HuH-7 (cell line): ENCODE measurements at places on chromosomes 16 and 17.

DNA sequence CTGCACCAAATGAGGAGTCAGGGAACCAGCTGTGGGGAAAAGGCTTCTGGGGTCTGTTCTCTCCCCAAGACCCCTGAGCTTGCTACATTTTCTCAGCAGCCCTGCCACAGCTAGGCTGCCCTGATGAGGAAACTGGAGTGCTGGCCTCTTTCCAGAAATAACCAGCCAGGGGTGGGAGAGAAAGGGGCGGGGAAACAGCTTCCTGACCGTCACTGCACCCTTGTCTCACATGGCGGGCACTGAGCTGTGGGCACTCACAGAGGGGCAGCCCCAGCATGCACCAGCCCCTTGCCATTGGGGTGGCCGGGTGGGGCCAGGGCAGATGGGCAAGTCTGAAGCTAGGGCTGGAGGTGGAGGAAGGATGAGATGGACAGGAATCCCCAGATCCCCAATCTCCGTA is 2.9 kb downstream of the SRL start:
- DNase-seq, result no peak

DNA sequence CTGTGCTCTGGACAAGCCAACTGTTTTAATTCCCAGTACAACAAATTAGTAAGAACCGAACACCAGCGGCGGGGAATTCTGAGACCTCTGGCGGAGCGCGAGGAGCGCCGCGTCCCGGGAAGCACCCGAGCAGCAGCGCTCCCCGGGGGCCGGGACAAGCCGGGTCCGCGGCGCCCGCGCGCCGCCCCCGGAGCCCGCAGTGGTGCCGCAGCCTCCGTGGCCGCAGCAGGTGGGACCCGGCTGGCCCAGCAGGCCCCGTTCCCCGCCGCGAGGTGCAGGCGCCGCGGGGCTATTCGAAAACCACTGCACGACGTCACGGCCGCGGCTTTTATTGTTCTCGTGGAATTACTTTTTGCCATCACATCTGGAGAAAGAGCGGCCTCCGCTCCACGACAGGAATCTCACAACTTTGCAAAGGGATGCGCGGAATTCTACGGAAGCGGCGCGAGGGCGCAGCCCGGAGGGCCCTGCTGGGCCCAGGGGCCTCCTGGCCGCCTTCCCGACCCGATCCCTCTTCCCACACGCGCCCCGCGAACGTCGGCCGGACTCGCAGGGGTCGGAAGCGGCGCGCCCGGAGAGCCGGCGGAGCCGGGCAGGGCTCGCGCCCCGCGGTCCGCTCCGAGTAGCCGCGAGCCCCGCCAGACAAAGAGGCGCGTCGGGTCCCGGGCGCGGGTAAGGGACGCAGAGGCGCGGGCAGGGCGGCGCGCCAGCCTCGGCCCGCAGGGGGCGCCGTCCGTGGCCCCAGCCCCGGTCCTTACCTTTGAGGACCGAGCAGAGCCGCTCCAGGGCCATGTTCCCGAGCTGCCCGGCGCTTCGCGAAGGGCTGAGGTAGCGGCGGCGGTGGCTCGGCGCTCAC is 696 bp downstream of the NETO2 start:
- DNase-seq, result peak; percentile 59

DNA sequence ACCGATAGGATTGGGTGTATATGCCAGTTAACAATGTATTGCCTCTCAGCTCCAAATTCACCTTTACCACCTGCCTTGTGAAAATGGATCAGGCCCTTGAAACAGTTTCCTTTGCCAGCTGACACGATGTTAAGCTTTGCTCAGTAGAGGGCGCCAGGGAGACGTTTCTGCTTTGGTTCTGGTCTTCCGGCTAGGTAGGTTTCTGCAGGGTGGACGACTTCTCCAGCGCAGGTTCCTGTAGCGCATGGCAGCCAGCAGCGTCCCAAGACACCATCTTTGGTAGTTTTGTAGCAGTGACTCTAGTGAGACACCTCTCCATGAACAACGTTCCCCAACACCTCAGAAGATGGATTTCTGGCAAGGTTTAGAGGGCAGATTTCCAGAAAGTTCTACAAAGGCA is 24.0 kb downstream of the SYCE1L start:
- peak; percentile 49 for DNase-seq

DNA sequence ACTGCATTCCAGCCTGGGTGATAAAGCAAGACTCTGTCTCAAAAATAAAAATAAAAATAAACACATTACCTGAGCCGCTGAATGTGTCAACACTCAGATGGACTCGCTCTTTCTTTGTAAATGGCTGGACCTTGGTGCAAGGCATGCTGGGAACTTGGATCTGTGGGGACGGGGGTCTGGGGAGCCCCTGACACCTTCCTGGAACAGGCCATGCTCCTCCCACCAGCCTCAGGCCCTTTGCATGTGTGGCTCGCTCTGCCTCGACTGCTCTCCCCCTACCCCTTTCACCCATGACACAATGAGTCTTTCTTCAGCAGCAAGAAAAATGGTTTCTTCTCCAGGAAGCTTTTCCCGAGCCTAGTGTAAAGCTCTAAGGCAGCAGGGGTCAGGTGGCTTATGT is 94.0 kb upstream of the CDH5 start:
- DNase-seq, result no peak

DNA sequence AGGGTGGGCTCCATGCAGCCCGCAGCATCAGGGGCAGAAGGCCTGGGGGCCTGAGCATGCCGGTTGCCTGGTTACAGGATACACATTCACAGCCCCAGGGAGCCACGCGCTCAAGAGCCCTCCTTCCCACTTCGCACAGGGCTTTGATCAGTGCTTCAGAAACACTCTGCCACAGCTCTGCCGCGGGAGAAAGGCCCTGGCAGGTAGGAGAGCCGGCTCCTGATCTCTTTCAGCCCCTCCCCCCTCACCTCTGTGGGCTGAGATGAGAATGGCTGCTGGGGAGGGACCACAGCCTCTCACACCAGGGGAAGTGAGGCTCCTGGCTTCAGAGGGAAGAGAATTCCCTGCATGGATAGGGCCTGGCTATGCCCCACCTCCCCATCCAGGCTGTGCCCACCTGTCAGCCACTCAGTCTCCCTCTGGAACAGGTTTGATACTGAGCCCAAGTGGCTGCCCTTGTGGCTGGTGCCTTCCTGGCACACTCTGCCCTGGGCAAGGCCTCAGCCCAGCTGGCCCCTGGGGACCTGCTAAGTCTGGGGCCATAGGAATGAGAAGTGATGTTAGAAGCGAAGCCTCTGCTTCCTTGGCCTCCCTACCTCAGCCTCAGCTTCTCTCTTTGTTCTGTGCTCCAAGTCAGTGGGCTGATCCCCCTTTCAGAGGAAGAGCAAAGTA is 8.6 kb downstream of the DOK4 start:
- DNase-seq, result no peak

DNA sequence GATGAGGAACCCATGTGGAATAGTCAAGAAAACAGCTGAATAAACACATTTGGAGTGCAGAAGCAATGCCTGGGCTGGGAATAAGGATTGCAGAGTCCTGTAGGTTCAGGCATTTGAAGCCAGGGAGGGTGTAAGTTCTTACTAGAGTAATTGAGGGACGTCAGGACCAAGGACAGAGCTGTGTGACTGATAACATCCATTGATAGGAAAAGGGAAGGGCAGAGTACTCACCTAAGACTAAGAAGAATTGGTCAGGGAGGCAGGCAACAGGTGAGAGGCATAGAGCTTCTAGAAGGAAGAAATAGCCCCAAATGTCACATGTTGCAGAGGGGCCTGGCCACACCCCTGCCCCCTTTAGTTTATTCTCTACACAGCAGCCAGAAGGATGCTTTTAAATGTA is 79.8 kb upstream of the TMEM132E start:
- peak; percentile 10 for DNase-seq

DNA sequence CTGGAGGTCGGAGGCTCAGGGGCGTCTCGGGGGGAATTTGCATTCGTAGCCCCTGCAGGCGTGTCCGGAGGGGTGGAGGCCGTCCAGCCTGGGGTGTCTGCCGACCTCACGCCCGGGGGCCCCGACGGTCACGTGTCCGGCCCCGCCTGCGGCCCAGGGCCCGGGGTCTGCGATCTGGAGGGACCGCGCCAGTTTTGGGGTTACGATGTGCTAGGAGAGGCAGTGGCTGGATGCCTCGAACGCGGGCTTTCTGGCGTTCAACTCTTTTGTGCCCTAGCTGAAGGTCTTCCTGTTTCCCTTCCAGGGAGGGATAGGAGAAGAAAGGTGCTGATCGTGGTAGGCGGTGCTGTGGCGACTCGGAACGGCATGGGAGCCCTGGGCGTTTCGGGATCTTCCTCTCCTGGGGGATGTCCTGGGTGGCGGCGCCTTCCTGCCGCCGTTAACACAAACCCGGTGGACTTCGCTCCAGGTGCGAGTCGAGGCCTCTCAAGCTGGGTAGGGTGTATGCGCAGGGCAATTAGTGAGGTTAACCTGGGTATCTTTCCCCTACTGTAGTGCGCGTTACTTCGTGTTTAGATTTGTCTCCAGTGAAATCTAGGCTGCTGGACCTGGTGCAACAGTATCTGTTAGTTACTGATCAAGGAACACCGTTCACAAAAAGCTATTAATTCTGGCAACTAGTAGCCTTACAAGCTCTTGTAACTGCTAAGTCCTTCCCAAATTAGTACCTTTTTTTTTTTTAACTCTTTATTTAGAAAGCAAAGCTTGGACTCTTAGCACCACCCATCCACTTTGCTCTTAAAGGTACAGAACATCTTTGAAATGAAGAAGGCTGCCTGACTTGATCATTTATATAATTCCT is 1.3 kb downstream of the AKAP1 start:
- peak; percentile 79 for DNase-seq

- no peak for DNase-seq
These were observed 63.6 kb downstream of the NUP93 start for GRCh38 chr16:56793492-56793891.

- no peak for DNase-seq
These were observed 959.1 kb downstream of the CDH11 start for GRCh38 chr16:64162613-64163375.

- DNase-seq, result no peak
These were observed 5.8 kb downstream of the RIPOR1 start for GRCh38 chr16:67534431-67534830.

GRCh38 chr17:62902531-62903220 is 63.4 kb upstream of the TANC2 start:
- DNase-seq, result no peak

DNA sequence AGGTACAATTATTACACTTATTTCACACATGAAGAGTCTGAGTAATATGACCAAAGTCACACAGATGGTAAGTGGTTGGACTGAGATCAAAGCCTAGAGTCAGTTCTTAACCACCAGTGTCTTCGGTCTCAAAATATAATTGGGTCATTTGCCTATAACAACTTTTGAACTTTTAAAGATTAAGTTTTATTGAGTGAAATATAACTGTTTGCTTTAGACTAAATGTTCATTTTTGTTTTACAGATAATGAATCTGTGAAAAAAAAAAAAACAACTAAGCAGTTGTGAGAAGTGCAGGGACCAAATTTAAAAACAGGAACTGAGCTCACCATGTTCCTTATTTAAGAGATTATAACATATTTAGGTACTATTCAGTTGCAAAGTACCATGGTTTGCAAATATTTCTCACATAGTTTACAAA is 150.1 kb downstream of the ITFG1 start:
- no peak for DNase-seq

DNA sequence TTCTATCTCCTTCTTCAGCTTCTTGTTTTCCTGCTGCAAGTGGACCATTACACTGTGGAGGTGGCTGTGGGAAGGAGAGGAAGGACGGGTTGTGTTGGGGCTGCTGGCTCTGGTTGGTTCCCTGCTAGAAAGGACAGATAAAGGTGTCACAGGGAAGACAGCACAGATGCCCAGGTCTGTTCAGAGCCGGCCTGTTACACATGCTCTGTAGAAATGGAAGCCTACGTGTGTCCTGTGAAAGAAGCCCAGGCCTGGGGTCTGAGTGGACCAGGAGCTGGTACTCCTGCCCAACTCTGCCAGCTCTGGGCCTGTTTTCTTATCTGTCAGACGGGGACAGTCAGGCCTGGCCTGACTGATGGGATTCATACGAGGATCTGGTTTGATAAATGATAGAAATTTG is 26.4 kb downstream of the DHX38 start:
- DNase-seq, result no peak

GRCh38 chr17:40909351-40909750 is 24.3 kb upstream of the KRT20 start:
- peak; percentile 37 for DNase-seq

- peak; percentile 57 for DNase-seq
These were observed at the start of gene LITAF for GRCh38 chr16:11586856-11587642. TSS of gene LITAF (minus strand) at chr16:11586919. CDS start at chr16:11556730, 30,189 bp downstream.

DNA sequence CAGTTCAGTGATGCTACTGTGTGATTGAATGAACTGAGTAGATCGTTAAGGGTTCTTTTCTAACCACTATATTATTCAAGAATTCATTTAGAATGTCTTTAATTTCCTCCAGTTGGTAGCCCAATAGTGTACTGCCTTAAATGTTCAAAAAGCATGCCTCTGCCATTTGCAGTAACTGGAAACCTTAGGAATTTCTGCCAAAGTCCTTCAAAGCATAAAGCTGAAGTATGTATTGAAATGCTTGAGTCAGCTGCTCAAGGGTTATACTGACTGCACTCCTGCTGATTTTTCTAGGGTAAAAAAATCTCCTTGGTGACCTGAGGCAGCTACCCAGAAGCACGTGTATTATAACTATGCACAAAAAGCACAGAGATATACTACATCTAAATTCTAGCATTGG is 56.5 kb downstream of the SNTB2 start:
- no peak for DNase-seq

- peak; percentile 71 for DNase-seq
These were observed 43.5 kb downstream of the TBX21 start for GRCh38 chr17:47776330-47777197.

- DNase-seq, result no peak
These were observed 1938.8 kb downstream of the TP53TG3F start for GRCh38 chr16:35398180-35398579.

GRCh38 chr17:57370619-57371018 is 114.3 kb downstream of the MSI2 start:
- no peak for DNase-seq

- peak; percentile 12 for DNase-seq
These were observed 85.9 kb downstream of the TBC1D16 start for GRCh38 chr17:79949656-79950209.

- no peak for DNase-seq
These were observed 776 bp downstream of the LRRC75A start for GRCh38 chr17:16491131-16491702.

DNA sequence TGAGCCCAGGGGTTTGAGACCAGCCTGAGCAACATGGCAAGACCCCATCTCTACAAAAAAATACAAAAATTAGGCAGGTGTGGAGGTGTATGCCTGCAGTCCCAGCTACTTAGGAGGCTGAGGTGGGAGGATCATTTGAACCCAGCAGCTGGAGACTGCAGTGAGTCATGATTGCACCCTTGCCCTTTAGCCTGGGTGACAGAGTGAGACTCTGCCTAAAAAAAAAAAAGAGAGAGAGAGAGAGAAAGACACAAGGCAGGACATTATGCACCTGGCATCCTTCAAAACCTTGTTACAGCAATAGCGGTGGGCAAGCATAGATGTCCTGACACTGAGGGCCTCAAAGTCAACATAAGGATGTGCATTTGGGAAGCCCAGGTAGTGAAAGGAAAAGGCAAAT is 19.9 kb upstream of the SIAH1 start:
- no peak for DNase-seq
